Activated CD8-positive, alpha-beta T cell treated with anti-CD3 and anti-CD28 coated beads, Interleukin-2, amount 10 ng/mL, durations not matched to agents 7 days and 5 days (primary cell): ENCODE measurements at places on chromosomes 6 and 20. TPM values are rescaled to one million over a fixed set of nuclear protein-coding genes. Genes with fewer than 3 reads are reported as not detected.

DNA sequence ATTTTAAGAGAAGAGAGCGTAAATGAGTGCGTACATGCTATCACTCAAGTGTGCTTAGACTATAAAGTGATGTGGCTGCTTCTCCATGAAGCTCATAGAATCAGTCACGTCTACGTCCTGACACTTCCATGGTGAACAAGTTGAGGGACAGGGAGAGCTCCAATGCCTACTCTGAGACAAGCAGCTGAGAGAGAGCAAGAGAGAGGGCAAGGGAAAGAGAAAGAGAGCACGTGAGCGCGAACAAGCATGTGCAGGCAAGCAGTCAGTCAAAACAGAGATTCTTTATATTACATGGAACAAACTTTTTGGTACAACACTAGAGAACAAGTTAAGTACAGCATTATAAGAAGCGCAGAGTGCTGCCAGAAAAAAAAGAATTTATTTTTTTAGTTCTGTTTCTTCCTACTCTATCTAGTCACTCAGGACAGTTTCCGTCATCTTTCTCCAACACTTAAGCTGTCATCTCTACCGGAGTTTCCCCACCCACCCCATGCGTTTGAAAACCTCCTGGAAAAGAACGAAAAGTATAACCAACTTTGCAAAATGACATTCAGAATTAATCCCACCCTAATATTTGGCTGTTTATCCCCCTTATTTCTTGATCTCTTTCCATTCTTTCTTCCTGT, 61.8 kb downstream of the EPB41L2 start:
- H3K4me3 ChIP-seq, result no peak overlapping the region
- no peak overlapping the region for H3K27ac ChIP-seq
- peaks cover 2% of the 10 kb centered on the region for H3K27me3 ChIP-seq
- H3K4me1 ChIP-seq, result no peaks in the 10 kb centered on the region

- no peak overlapping the region for H3K4me3 ChIP-seq
- H3K4me1 ChIP-seq, result no peaks in the 10 kb centered on the region
- H3K36me3 ChIP-seq, result no peaks in the 10 kb centered on the region
- no peaks in the 10 kb centered on the region for H3K27me3 ChIP-seq
These were observed 201.2 kb upstream of the MYLIP start for GRCh38 chr6:15927531-15928225.

GRCh38 chr6:125231574-125232343, 70.0 kb downstream of the HDDC2 start:
- no peaks in the 10 kb centered on the region for H3K4me1 ChIP-seq
- H3K27me3 ChIP-seq, result no peaks in the 10 kb centered on the region
- no peak overlapping the region for H3K27ac ChIP-seq
- DNase-seq, result no peak
- H3K36me3 ChIP-seq, result no peaks in the 10 kb centered on the region

DNA sequence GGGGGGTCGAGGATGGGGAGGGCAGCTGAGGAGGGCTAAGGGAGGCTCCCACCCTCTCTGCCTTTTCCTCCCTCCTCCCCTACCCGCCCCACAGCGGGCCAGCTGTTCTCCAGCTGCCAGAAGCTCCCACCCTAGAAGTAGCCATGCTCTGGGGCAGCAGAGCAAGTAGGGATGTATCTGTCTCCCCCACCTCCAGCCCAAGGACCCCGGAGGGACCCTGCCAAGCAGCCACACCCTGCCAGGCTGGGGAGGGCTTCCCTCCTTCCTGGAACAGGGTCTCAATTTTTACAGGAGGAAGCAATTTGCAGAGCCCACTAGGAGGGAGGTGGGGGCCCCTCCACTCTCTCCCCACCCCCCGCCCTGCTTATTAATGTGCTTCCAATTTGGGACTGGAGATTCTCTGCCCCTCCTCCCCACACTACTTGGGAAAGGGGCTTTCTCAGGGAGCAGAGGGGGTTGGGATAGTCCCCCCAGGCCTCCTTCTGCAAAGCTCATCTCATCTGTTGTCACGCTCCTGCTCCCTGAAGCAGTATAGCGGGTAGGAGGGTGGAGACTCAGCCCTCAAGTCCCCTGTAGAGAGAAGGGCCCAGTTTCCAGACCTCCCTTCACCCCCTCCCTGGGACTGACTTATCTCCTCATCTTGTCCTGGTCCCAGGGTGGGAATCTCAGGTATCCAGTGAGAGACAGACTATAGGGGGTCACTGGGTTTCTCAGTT, 4.5 kb downstream of the TEAD3 start:
- no peak overlapping the region for H3K27ac ChIP-seq
- H3K4me1 ChIP-seq, result peaks cover 18% of the 10 kb centered on the region
- no peak overlapping the region for H3K4me3 ChIP-seq
- peaks cover 4% of the 10 kb centered on the region for H3K27me3 ChIP-seq

DNA sequence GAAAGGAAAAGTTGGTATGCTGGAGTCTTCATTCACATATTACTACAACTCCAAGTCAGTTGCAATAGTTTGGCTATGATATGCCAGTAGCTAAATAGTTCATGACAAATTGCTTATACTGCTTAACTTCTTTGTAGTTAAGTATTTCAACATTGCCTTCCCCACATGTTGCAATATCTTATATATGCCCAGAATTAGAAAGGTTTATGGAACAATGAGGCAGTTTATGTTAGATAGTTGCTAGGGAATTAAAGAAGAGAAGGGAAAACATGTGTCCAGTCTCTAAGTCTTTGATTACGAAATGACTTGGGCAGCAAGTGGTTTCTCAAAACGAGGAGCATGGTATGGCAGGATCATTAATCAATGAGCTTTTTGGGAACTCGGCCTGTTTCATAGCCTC, 145.8 kb downstream of the PLCB4 start:
- H3K4me1 ChIP-seq, result no peaks in the 10 kb centered on the region
- DNase-seq, result no peak
- no peak overlapping the region for H3K27ac ChIP-seq
- H3K36me3 ChIP-seq, result no peaks in the 10 kb centered on the region

GRCh38 chr6:133887156-133887879, 1.6 kb upstream of the TCF21 start:
- DNase-seq, result no peak
- H3K4me1 ChIP-seq, result peaks cover 13% of the 10 kb centered on the region
- H3K4me3 ChIP-seq, result no peak overlapping the region
- H3K36me3 ChIP-seq, result no peaks in the 10 kb centered on the region
- H3K27ac ChIP-seq, result no peak overlapping the region
- H3K27me3 ChIP-seq, result peaks cover 62% of the 10 kb centered on the region

DNA sequence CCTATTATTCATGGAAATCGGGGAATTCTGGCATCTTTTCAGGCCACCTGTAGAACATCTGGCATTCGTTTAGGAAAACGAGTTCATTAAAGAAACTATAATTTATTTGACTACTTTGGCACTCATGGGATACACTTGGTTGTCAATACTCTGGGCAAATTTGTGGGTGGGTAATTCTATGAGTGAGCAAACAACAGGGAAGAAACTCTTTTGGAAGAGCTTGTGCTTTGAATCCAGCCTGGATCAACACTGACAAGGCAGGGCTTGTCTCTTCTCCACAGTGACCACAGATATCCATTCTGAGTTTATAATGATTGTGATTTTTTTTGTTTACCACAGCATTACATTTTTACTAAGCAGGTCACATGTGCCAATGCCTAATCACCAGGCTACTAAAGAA, 394.7 kb downstream of the THBS2 start:
- H3K4me3 ChIP-seq, result no peak overlapping the region
- no peaks in the 10 kb centered on the region for H3K27me3 ChIP-seq
- H3K4me1 ChIP-seq, result no peaks in the 10 kb centered on the region
- H3K36me3 ChIP-seq, result no peaks in the 10 kb centered on the region
- DNase-seq, result no peak

DNA sequence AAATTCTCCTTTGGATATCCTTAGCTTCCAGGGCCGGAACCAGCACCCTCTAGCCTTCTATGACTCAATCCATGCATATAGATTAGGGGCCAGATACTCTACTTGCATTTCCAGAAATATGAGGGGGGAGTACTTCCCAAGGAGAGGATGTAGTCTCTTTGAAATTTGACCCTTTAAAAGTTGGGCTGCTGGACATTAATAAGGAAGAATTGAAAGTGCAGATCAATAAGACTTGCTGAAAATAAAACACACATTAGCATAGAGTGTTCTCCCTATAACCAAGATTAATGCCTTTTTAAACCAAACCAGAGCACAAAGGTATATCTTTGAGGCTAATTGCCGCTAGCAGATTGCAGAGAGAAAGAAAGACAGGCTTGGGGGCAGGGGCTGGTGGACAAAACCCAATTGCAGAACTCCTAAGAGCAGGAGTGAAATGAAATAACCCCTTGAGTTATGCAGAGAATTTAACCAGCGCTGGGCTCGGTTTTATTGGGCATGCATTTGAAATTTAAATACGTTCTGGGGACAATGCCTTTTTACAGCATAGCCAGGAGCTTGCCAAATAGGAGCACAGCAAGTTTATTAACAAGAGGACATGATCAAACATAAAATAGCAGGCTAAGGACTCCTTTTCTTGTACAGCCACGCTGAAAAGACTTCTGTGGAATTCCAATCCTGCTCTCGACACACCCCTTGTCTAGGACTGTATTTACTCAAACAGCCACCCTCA, 108.2 kb upstream of the SALL4 start:
- H3K27ac ChIP-seq, result no peak overlapping the region
- no peaks in the 10 kb centered on the region for H3K27me3 ChIP-seq
- no peaks in the 10 kb centered on the region for H3K4me1 ChIP-seq

- no peak overlapping the region for H3K27ac ChIP-seq
- H3K36me3 ChIP-seq, result no peaks in the 10 kb centered on the region
- no peak for DNase-seq
- H3K4me3 ChIP-seq, result no peak overlapping the region
- no peaks in the 10 kb centered on the region for H3K4me1 ChIP-seq
- no peaks in the 10 kb centered on the region for H3K27me3 ChIP-seq
These were observed 263.2 kb upstream of the RNF217 start for GRCh38 chr6:124699038-124699437.

DNA sequence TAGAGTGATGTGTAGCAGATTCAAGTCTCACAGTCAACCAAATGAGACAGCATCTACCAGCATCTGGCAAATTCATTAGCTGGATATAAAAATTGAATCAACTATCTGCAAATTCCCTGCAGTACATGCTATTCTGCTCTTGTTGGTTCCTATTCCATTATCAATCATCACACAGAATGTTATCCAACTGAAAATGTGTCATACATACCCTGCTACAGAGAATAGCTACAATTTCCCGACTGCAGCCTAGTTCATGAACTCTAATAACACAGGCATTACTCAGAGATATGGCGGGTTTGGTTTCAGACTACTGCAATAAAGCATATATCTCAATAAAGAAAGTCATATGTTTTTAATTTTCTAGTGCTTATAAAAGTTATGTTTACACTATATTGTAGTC, 78.4 kb downstream of the AHI1 start:
- DNase-seq, result no peak
- H3K27ac ChIP-seq, result no peak overlapping the region
- peaks cover 3% of the 10 kb centered on the region for H3K36me3 ChIP-seq
- no peaks in the 10 kb centered on the region for H3K27me3 ChIP-seq
- H3K4me3 ChIP-seq, result no peak overlapping the region
- peaks cover 4% of the 10 kb centered on the region for H3K4me1 ChIP-seq

DNA sequence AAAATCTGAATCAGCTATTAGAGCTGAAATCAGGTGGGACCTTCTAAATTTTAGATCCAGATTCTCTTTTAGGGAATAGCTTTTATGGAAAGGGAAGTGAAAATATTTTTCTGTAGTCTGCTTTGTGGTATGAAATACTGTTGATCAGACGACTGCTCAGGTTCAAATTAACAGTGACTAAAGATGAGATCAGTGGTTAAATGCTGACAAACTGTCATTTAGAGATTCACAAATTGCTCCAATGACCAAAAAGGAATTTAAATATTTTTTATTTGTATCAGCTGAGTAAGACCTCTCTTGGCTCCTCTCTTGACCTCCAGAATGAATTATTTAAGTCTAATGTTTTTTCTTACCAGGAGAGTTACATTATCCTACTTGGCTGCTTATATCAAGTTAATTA, 77.3 kb downstream of the KCNQ5 start:
- no peaks in the 10 kb centered on the region for H3K27me3 ChIP-seq
- no peak overlapping the region for H3K4me3 ChIP-seq
- no peaks in the 10 kb centered on the region for H3K4me1 ChIP-seq
- peaks cover 2% of the 10 kb centered on the region for H3K36me3 ChIP-seq

DNA sequence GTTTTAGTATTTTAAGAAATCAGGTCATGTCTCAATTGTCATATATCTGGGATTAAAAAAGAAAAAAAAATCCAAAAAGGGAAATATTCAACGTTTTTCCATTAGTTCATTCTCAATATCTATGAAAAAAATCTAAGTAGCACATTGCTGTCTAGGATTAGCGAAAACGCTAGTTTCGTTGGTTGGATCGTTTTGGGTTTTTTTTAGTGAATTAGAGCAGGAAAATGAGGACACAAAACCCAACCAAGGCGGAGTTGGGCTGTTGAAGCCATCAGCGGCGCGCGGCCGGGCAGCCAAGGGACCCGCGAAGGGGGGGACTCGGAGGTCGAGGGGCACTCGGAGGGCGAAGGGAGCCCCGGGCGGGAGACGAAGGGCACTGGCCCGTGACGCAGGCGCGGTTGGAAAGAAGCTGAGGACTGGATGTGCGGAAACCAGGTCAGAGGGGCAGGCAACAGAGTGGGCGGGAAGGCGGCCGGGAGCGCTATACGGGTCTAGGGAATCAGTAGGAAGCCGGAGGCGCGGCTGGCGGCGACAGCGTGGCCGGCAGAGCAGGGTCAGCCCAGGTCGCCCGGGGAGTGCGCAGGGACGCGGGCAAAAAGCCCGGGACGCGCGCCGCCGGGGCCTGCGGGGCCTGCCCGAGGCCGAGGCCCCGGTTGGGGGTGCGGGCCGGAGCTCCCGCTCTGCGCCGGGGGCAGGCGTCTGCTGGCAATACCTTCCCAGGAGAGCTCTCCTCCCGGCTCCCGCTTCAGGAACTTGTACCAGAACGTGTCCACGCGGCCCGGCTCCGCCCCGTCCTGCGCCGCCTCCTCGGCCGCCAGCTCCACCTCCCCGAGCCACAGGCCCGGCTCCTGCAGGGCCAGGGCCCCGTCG, 599 bp downstream of the EPM2A start:
- H3K4me3 ChIP-seq, result peak overlapping the region; percentile 85
- no peaks in the 10 kb centered on the region for H3K27me3 ChIP-seq
- H3K4me1 ChIP-seq, result peaks cover 26% of the 10 kb centered on the region
- peak; percentile 77 for DNase-seq
- peaks cover 9% of the 10 kb centered on the region for H3K36me3 ChIP-seq
- peak overlapping the region; percentile 93 for H3K27ac ChIP-seq

The WFDC5 gene
- total RNA-seq, result not detected

The GJA10 gene
- total RNA-seq, result not detected

The FAXC gene
- total RNA-seq, result not detected

The ZNF318 gene
- total RNA-seq, result 7.0 TPM

The NHSL1 gene
- 0.34 TPM for total RNA-seq

The BLCAP gene
- 34.6 TPM for total RNA-seq

The GPSM3 gene
- total RNA-seq, result 223 TPM

The ANGPT4 gene
- total RNA-seq, result not detected

The PSMB8 gene
- total RNA-seq, result 385 TPM

The DLL1 gene
- total RNA-seq, result 10.7 TPM

The OPRM1 gene
- not detected for total RNA-seq
